ENCODE measurements at places on chromosomes 5 and 9.

- no peak for DNase-seq
Observed at GRCh38 chr5:140222416-140222815, 47.4 kb downstream of the CYSTM1 start.

DNA sequence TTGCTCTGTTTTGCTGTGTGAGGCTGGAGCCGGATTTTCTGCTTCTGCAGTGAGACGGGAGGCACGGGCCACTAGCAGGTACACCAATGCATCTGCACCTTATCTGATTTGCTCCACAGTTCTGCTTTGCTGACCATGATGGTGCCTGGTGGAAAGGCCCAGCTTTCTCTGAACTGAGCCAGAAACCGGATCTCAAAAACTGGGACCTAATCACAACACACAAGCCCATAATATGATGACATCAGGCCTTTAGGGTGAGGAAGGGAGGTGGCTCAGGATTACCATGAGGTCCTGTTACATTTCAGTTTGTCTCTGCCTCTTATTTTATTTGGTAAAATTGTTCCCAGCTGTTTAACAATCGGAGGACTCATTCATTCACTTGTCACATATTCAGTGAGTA, 49.8 kb downstream of the FGF1 start:
- DNase-seq = no peak

GRCh38 chr9:80082213-80082612, 510.4 kb downstream of the TLE4 start:
- DNase-seq = no peak

GRCh38 chr5:127335381-127335780, 44.8 kb downstream of the MEGF10 start:
- DNase-seq = no peak

- DNase-seq = no peak
Observed at GRCh38 chr9:99326917-99327189, 104.8 kb downstream of the SEC61B start.

DNA sequence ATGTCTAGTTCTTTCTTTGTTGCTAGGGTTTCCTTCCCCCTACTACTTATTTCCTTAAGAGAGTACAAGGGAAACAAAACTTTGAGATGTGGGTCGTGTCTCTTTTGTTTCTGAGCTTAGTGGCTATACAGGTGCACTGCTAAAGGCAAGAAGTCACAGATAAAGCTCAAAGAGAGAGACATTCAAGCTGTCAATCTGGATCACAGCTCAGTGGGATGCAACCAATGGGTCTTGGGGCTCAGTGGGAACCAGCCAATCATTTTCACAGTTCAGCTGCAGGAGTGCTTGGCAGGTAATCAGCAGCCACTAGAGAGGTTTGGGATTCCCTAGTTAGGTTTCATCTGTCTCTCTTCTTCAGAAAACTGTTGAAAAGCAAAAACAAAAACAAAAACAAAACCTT, 135.4 kb upstream of the SGCD start:
- no peak for DNase-seq

DNA sequence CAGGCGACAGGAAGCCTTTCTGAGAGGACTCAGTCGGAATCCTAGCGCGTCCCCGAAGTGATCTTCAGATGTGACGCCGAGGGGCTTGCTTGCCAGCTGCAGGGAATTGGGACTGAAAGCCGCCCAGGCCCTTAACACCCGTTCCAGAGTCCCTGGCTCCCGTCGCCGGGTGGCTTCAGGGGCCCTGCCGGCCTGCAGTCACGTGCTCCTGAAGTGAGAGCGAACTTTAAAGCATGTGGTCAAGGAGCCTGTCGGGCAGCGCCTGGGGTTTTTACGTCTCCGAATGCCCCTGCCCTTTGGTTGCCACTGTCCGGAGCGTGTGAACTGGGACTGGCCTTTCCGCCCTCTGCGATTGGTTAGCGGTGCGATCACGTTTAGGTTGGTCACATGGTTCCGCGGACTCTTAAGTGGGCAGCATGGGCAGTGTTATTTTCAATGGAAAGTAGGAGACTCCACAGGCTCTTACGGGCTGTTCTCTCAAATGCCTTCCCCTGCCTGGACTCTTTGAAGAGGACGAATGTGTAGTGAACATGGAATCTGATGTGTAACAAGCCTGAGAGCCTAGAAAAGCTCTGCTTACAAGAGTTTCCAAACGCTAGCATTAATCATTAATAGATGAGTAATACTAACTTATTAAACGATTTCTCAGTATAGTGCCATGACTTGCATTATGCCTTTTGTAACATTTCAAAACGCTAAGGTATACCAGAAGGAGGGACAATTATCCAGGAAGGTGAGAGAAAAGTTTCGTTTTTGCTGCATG, 1.9 kb downstream of the VLDLR start:
- DNase-seq = no peak

- no peak for DNase-seq
Observed at GRCh38 chr5:84874196-84874595, 489.5 kb upstream of the EDIL3 start.

DNA sequence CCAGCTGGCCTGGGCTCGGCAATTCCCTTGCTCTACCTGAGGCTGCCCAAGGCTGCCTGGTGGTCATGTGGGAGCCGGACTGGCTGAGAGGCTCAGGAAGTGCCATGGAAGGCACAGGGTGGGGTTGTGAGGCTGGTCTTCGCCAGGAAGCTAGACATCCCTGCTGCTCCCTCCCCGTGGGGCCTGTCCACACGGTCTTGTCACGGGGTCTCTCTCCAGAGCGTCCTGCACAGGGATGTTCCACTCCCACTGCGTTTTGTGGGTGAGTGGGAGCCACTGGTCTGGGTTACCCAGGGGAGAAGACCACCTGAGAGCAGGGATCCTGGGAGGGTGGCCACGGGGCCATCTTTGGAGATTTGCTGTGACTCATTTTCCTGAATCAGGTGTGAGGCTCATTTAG, 11.6 kb downstream of the GADD45G start:
- DNase-seq = no peak

DNA sequence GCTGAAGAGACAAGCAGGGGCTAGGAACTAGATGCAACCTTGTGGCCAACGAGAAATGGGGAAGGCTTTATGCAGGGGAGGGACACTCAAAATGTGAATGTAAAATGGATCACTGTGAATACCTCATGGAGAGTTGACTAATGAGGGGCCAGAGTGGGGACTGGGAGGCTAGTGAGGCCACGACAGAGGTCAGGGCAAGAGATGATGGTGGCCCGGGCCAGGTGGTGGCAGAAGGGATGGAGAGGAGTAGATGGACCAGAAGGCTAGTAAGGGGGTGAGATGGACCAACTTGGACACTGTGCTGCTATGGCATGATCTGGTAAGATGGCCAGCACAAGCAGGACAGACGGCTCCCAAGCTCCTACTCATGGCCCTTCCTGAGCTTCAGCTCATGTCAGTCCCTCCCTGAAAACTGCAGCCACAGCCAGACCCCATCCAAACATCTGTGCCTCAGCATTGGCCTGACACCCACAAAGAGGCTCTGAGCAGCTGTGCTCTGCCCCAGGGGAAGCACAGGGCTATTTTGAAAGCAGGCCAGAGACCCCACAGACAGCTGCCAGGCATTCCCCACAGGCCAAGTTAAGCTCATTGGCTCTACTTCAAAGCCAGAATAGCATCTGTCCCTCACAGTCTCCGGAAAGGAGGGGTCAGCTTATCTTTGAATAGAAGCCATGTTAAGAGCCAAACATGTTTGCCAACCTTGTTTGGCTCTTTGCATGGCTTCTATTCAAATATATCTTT, 22.1 kb downstream of the P4HA2 start:
- no peak for DNase-seq

GRCh38 chr5:6700685-6701355, 12.4 kb upstream of the TENT4A start:
- DNase-seq = no peak

Data from stimulated activated CD8-positive, alpha-beta memory T cell treated with anti-CD3 and anti-CD28 coated beads, Interleukin-4, amount 100 ng/mL, for 1 hour (primary cell).